Left colon (tissue), 2 donors: ENCODE measurements at places on chromosomes 3 and 15.

DNA sequence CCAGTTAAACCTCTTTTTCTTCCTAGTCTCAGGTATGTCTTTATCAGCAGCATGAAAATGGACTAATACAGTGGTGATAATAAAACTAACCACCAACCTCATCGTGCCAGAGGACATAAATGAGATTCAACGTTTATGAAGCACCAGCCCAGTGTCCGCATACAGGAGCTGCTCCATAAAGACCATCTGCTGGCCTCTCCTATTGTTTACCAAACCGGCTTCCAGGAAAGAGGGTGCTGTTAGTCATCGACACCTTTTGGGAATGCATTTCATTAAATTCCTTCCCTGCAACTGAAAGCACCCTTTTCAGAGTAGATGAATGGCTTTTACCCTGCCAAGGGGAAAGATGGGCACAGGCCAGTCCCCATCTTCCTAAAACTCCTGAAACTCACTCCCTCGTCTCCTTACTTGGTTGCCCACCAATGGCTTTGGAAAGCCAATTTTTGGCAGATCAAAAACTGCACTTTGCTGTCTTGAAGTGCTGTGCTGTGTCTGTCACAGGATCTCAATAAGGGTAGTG is 122.1 kb downstream of the AQP9 start:
- DNase-seq: no peak

GRCh38 chr3:22231061-22231460 is 480.1 kb upstream of the ZNF385D start:
- no peak for DNase-seq

GRCh38 chr3:15932348-15933300 is 134.8 kb upstream of the ANKRD28 start:
- DNase-seq: no peak

DNA sequence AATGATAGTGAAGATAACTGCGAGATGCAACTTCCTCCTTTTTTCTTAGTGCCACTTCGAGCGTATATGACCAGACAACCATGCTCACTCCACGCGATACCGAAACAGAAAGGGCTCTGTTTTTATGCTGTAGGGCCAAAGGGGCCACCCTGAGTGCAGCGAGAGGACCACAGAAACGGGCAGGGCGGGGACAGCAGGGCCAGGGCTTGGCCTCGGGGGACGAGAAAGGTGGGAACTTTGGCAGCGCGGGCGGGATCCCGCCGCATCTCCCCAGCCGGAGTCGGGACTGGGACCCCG is 483 bp downstream of the VPS13C start:
- peak; percentile 72 for DNase-seq

GRCh38 chr3:198107840-198108734 is 148.1 kb downstream of the LMLN start:
- DNase-seq: no peak
